ENCODE measurements at places on chromosomes 7 and 10. TPM values are rescaled to one million over a fixed set of nuclear protein-coding genes. Genes with fewer than 3 reads are reported as not detected.

DNA sequence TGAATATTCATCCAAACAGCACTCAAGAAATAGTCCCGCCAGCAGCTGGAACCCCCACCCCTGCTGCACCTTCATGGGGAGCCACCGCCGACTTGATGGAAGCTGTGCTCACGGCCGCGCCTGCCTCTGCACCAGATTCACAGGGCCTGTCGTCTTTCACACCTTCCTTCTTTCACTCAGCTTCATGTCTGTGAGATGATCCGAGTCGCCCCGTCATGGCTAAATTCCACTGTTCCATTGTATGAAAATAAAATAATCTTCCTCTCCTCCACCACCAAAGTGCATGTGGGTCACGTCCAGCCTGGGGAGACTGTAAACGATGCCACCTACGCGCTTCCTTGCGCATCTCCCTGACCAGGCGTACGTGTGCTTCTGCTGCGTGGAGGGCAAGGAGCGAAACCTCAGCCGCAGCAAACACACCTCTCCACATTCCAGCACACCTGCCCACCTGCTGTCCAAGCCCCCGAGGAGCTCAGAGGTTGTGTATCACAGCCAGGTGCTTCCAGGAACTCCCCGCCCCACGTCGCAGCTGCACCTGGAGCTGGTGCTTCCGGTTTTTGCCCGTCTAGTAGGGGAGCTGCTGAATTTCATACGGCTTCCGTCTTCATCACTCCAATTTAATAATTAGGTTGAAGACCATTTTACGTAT lies 137.0 kb downstream of the PTPRN2 start:
- peaks cover 27% of the 10 kb centered on the region for H3K27me3 ChIP-seq
- no peak overlapping the region for H3K27ac ChIP-seq
- H3K36me3 ChIP-seq, result no peaks in the 10 kb centered on the region
- H3K4me1 ChIP-seq, result no peaks in the 10 kb centered on the region

DNA sequence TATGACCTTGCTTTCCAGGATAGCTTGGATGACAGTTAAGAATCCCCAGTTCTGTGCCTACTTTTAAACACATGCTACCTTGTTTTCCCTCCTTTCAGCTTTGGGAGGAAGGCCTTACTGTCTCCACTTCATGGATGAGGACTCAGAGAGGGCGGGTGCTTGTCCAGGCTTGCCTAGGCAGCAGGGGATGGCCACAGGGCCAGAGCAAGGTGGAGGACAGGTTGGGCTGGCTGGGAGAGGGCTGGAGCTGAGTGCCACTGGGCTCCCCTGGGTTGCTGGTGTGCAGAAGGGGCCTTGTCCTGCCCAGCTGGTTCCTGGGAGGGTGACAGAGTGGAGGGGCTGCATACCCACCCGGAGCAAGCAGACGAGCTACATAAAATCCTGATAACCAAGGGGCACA lies 117.8 kb downstream of the GRK5 start:
- DNase-seq, result no peak
- no peaks in the 10 kb centered on the region for H3K36me3 ChIP-seq
- no peak overlapping the region for H3K4me3 ChIP-seq

CALML5 gene
- not detected for total RNA-seq

FOXK1 gene
- 28.2 TPM for total RNA-seq

GRCh38 chr10:113381981-113382509 lies 170.8 kb upstream of the HABP2 start:
- peak overlapping the region; percentile 37 for H3K4me3 ChIP-seq
- DNase-seq, result no peak
- no peaks in the 10 kb centered on the region for H3K36me3 ChIP-seq
- H3K27ac ChIP-seq, result peak overlapping the region; percentile 23

THSD7A gene
- 1.2 TPM for total RNA-seq

Measured in esophagus muscularis mucosa (tissue), 4 donors.